NK-92 treated with Interleukin-12 subunit alpha and Interleukin-12 subunit beta, amount 100 ng/mL, for 24 hours (cell line): ENCODE measurements at places on chromosomes 1 and 21.

GRCh38 chr1:93029317-93029716, 49.8 kb upstream of the MTF2 start:
- DNase-seq = no peak

- no peak for DNase-seq
These were observed 35.5 kb downstream of the PLA2G4A start for GRCh38 chr1:186864296-186864695.

- peak; percentile 53 for DNase-seq
These were observed 876 bp downstream of the RAB29 start for GRCh38 chr1:205774198-205775014.

GRCh38 chr21:44914176-44914874, 6.4 kb downstream of the ITGB2 start:
- peak; percentile 90 for DNase-seq

- no peak for DNase-seq
These were observed 108.9 kb upstream of the POGK start for GRCh38 chr1:166730299-166730888.

- DNase-seq = no peak
These were observed 25.3 kb upstream of the PIK3CD start for GRCh38 chr1:9626201-9626608.

DNA sequence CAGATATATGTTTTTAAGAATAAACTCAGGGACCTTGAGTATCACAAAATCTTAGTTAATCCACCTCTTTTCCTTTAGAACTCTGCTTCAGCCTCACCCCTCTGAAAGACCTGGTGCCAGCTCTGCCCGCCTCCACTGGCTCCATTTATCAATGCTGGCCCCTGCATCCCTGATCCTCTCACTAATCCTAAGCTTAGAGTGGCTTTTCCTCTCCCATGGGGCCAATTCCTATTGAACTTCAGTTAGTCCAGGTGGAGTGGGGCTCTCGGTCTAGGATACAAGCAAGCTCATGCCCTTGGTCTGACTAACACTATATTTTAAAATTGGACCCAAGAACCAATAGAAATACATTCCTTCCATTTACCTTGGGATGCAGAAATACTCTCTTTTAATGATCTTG, 87.0 kb downstream of the RGS7 start:
- no peak for DNase-seq

- DNase-seq = no peak
These were observed 2.5 kb downstream of the TGFBR3 start for GRCh38 chr1:91883470-91883869.

DNA sequence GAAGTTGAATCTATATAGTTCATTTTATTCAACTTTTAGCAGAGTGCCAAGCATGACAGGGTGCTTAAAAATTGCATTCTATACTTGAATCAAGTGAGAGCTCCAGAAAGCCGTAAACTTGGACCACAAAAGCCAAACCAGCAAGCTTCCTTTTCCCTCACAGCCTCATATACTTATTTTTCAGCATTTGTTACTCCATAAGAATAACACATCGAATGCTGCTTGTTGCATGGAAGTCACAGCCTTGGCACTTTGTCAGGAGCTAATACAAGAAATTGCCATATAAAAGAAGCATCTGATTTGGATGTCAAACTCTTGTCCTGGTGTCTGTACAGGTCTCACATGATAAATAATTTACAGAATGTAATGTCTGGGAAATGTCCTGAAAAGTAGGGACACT, 87.4 kb downstream of the PLXNA2 start:
- no peak for DNase-seq
